Right lung (tissue), 10 donors: ENCODE measurements at places on chromosomes 3 and 15.

- no peak for DNase-seq
Observed at GRCh38 chr3:185421577-185422232, 58.8 kb downstream of the MAP3K13 start.

DNA sequence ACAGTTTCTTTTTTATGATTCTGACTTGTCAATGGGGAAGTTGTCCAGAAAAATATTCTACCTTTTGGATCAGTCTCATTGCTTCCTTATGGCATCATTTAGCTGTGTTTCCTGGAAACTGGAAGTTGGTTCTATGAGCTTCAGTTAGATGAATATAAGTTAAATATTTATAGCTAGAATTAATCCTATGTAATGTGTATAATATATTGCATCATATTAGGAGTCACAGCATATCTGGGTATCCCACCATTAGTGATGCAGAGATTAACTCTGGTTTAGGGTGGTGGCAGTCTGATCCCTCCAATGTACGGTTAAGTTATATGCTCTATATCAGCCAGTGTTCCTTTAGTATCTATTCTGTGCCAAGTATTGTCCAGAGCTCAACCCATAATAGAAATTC, 19.3 kb downstream of the KLHL24 start:
- no peak for DNase-seq

- no peak for DNase-seq
Observed at GRCh38 chr3:106184540-106185457, 316.0 kb upstream of the CBLB start.

- no peak for DNase-seq
Observed at GRCh38 chr3:132231633-132232032, 85.6 kb upstream of the ACP3 start.

GRCh38 chr3:127069814-127070440, 87.0 kb downstream of the PLXNA1 start:
- no peak for DNase-seq

GRCh38 chr3:129966876-129967275, 7.6 kb upstream of the TRH start:
- no peak for DNase-seq

DNA sequence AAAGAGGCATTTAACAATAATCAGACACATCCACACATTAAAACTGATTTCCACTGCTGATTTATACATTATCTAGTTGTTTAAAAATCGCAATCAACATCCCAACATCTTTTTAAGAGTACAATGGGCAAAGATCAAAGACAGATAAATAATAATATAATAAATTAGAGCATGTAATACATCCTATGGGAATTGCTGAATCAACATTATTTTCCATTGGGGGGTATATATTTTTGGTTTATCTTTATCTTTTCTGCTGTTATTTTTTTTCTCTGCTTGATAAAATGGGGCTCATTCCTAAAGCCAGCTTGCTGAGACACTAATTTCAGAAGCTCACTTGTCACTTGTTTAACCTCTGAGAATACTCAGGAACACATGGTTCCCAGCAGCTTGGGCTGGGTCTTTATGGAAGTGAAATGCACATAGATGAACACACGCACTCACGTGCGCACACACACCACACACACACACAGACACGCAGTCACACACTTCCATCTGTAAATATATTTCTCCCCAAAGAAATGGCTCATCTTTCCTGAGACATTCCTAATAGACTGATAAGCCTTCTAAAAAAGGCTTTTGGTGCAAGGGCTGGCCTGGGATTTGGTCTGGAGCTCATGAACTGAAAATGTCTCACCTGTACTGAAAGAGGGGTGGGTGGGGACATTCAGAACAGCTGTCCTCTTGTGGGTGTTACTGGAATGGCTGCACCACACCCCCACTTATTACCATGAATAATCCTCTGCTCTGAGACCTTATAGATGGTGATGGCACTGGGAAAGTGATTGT, 3.5 kb upstream of the PPIB start:
- DNase-seq, result no peak

DNA sequence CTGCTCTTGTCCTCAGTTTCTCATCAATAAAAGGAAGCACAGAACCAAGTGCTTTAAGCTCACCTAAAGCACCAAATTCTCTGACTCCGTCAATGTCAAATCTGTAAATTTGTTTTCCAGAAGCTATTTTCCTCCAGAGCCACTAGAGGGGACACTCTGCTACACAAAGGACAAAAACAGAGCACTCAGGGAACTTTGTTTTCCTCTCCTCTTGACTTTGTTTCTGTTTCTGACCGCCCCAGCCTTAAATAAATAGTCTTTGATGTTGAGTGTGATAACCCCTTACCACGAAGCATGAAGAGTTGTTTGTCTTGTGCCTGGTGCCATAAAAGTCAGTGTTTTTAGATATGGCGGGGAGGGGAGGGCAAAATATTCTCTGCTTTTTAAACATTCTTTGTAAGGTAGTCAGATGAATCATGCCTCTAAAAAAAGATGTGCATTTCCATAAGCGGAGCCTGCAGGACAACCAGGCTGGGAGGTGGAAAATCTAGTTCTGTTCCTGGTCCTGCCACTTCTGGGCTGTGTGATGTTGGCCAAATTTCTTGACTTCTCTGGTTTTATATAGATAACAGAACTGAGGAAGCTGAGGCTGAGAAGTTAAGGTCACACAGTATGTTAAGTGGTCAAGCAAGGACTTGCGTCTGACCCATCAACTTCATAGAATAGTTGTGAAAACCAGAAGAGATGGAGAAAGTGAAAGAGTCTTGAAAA, 7.3 kb upstream of the ZBTB38 start:
- DNase-seq, result peak; percentile 65

DNA sequence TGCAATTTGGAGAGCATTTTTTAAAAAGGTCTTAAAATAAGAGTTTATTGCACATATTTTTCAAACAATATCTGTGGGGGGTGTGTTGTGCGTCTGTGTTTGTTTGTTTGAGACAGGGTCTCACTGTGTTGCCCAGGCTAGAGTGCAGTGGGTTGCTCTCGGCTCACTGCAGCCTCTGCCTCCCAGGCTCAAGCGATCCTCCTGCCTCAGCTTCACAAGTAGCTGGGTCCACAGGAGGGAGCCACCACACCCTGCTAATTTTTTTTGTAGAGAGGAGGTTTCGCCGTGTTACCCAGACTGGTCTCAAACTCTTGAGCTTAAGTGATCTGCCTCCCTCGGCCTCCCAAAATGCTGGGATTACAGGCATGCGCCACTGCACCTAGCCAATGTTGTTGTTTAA, 2.7 kb downstream of the MLF1 start:
- no peak for DNase-seq
